ENCODE measurements at places on chromosomes 1 and 21.
A peak's percentile ranks its signal among the peaks of the same experiment; 100 is the strongest.

- H3K4me3 ChIP-seq: no peak overlapping the region
- peaks cover 5% of the 10 kb centered on the region for H3K36me3 ChIP-seq
- H3K4me1 ChIP-seq: no peaks in the 10 kb centered on the region
These were observed 965.2 kb downstream of the TTLL7 start for GRCh38 chr1:83033682-83034081.

- no peak for DNase-seq
- no peaks in the 10 kb centered on the region for H3K27me3 ChIP-seq
- peaks cover 21% of the 10 kb centered on the region for H3K36me3 ChIP-seq
- peaks cover 71% of the 10 kb centered on the region for H3K4me1 ChIP-seq
- H3K4me3 ChIP-seq: no peak overlapping the region
- H3K27ac ChIP-seq: peak overlapping the region; percentile 3
These were observed 26.4 kb downstream of the WLS start for GRCh38 chr1:68205794-68206358.

- H3K36me3 ChIP-seq: no peaks in the 10 kb centered on the region
- no peaks in the 10 kb centered on the region for H3K27me3 ChIP-seq
- no peak overlapping the region for H3K4me3 ChIP-seq
- no peak overlapping the region for H3K27ac ChIP-seq
These were observed 255.3 kb downstream of the PDE4B start for GRCh38 chr1:66048011-66048410.

- H3K36me3 ChIP-seq: no peaks in the 10 kb centered on the region
- no peak overlapping the region for H3K27ac ChIP-seq
- H3K27me3 ChIP-seq: peaks cover 37% of the 10 kb centered on the region
- H3K4me3 ChIP-seq: no peak overlapping the region
- DNase-seq: no peak
These were observed 116.9 kb downstream of the BEND5 start for GRCh38 chr1:48659801-48660200.

- no peak for DNase-seq
- no peak overlapping the region for H3K4me3 ChIP-seq
- H3K27ac ChIP-seq: no peak overlapping the region
- H3K4me1 ChIP-seq: peaks cover 9% of the 10 kb centered on the region
- no peaks in the 10 kb centered on the region for H3K36me3 ChIP-seq
These were observed 364.1 kb downstream of the HHAT start for GRCh38 chr1:210692796-210693195.

DNA sequence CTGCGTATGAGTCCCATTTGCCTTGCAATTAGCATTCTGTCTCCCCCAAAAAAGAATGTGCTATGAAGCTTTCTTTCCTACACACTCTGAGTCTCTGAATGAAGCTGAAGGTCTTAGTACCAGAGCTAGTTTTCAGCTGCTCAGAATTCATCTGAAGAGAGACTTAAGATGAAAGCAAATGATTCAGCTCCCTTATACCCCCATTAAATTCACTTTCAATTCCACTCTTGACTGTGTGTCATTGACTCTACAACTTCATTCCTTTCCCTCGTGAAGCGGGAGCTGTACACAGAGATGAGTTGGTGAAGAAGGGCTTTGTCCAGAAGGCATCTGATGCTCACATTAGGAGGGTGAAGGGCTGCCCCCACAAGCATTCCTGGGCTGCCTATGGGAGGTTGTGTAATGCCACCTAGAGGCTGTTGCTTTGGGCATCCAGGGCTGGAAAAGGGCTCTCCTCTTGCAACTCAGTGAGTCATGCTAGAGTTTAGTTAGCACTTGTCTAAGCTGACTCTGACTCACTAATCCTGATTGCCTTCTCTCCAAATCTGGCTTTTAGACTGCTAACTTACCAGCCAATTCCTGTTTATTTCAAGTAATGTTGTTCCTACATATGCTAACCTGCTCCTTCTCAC, 1.8 kb downstream of the SPRR1B start:
- H3K4me1 ChIP-seq: no peaks in the 10 kb centered on the region
- H3K27me3 ChIP-seq: no peaks in the 10 kb centered on the region
- DNase-seq: no peak
- no peaks in the 10 kb centered on the region for H3K36me3 ChIP-seq
- H3K4me3 ChIP-seq: peak overlapping the region; percentile 49

GRCh38 chr1:959731-960362, 537 bp upstream of the KLHL17 start:
- peak overlapping the region; percentile 77 for H3K4me3 ChIP-seq
- no peaks in the 10 kb centered on the region for H3K27me3 ChIP-seq
- H3K36me3 ChIP-seq: peaks cover 8% of the 10 kb centered on the region
- no peak overlapping the region for H3K27ac ChIP-seq
- peaks cover 12% of the 10 kb centered on the region for H3K4me1 ChIP-seq

- no peak for DNase-seq
- H3K27ac ChIP-seq: no peak overlapping the region
- H3K4me3 ChIP-seq: no peak overlapping the region
- H3K36me3 ChIP-seq: peaks cover 5% of the 10 kb centered on the region
- peaks cover 6% of the 10 kb centered on the region for H3K27me3 ChIP-seq
These were observed 23.3 kb downstream of the COLGALT2 start for GRCh38 chr1:184014271-184014670.

DNA sequence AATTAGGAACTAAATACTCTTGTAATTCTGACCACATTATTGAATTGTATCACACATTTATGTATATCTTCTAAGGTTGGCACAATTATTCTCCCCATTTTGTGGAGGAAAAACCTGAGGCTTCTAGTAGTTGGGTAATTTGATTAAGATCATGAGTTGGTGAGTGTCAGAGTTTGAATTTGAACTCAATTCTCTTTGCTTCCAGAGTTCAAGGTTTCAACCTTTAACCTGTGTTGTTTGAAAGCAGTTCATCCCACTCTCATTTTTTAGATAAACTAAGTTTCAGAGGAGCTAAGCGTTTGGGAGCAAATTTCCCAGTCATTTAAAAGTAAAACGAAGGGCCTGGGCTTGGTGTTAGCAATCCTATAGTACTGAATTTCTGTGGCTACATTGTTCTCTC, 293.4 kb downstream of the ADGRL2 start:
- no peak overlapping the region for H3K4me3 ChIP-seq
- no peak overlapping the region for H3K27ac ChIP-seq
- peaks cover 7% of the 10 kb centered on the region for H3K4me1 ChIP-seq
- no peaks in the 10 kb centered on the region for H3K27me3 ChIP-seq

DNA sequence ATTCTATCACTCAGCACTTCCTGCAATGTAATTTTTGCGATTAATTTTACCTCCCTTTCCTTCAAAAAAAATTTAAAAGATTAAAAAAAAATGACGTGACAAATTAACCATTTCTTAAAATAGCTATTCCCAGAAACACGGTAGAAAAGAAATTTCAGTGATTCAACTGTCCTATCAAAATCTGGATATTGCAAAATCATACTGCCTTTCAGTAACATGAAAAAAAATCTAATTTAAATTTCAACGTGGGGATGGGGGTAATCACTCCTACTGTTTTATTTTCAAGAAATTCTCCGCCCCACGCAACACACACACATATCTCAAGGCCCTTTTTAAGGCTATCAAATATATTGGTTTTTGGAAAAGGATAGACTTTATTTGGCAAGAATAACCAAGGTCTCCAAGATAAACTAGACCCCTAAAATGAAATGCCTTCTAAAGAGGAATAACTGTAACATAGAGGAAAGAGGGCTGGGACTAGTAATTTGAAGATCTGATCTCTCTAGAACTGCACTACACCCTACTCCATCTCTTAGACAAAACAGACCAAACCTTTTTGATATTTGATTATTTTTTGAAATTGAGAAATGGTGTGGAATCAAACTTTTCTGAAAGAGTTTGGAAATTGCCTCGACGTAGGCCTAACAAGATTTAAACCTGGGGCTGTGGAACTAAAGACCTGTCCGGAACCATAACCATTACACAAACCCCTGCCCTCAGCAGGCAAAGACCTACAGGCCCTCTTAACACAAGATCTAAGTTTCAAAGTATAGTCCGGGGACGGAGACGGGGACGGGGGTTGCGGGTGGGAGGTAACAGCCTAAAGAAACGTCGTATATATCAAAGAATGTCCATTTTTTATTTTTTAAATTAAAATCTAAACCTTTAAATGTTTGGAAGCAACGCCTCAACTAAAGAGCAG, 941 bp downstream of the ARNT start:
- H3K36me3 ChIP-seq: peaks cover 10% of the 10 kb centered on the region
- H3K4me1 ChIP-seq: peaks cover 24% of the 10 kb centered on the region
- peak overlapping the region; percentile 92 for H3K27ac ChIP-seq
- H3K27me3 ChIP-seq: no peaks in the 10 kb centered on the region
- H3K4me3 ChIP-seq: peak overlapping the region; percentile 95

DNA sequence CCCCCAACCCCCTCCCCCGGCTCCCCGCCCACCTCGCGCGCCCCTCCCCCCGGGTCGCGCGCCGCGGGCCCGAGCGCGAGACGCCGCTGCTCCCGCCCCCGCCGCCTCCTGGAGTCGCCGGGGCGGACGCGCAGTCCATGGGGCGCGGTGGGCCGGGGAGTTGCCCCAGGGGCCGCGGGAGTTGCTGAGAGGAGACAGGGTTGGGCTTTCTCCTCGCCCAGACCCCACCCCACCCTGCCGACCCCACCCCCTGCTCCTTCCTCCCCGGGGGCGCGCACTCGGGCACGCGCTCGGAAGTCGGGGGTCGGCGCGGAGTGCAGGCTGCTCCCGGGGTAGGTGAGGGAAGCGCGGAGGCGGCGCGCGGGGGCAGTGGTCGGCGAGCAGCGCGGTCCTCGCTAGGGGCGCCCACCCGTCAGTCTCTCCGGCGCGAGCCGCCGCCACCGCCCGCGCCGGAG, at the start of gene LAMC1:
Gene LAMC1 (plus strand): TSS at position 275 of the 455 bp plus-strand sequence. CDS start 297 bp downstream, outside the sequence.
- H3K27me3 ChIP-seq: no peaks in the 10 kb centered on the region
- H3K27ac ChIP-seq: peak within 1 kb of the TSS; percentile 97
- DNase-seq: peak; percentile 93
- H3K4me1 ChIP-seq: peaks cover 44% of the 10 kb centered on the region

- H3K4me3 ChIP-seq: peak overlapping the region; percentile 95
- H3K36me3 ChIP-seq: peaks cover 23% of the 10 kb centered on the region
- no peaks in the 10 kb centered on the region for H3K27me3 ChIP-seq
- DNase-seq: no peak
These were observed 645 bp downstream of the ATP6V0B start for GRCh38 chr1:43975249-43975961.

- DNase-seq: no peak
- no peak overlapping the region for H3K27ac ChIP-seq
- H3K4me1 ChIP-seq: peaks cover 14% of the 10 kb centered on the region
- H3K4me3 ChIP-seq: no peak overlapping the region
These were observed 2.6 kb upstream of the SLC30A1 start for GRCh38 chr1:211581526-211581925.

All from type B pancreatic cell (in vitro differentiated cells).